ENCODE measurements at places on chromosomes 11 and 22.

- peak; percentile 56 for DNase-seq
Observed at GRCh38 chr11:71946144-71946571, 17.3 kb downstream of the RNF121 start.

GRCh38 chr22:22181341-22181850 lies 63.2 kb upstream of the VPREB1 start:
- no peak for DNase-seq

DNA sequence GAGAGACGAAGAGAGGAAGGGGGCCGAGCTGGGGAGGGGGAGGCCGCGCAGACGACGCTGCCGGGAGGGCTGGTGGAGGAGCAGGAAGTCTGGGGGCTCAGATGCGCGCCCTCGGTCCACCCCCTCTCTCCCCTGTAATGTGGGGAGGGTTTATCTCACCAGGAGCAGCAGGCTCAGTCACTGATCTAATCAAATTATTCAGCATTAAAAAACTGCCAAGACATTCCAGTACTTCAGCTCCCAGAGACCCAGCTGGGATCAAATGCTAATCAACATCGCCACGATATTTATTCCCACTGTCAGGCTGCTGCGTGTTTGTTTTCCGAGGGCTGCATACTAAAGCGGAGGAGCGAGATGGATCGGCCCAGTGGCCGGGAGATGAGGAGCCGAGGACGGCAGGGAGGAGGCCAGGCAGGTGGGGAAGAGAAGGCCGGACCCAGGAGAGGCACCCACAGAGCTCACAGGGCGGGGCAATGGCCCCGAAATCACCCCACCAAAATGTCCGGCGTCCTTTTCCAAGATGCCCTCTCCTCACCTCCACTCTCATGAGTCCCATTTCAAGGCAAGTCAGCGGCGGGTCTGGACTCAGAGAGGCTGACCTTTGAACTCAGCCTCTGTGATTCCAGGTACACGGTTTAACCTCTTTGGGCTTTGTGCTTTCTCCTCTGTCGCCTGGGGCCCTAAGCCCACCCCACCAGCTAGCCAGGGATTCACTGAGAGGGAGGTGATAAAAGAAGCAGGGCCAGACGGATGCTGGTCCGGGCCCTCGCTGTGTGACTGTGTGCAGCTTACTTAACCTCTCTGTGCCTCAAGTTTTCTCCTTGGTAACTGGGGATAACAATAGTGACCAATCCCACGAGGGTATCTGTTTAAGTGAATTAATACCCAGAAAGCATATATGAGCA lies 502.1 kb downstream of the MN1 start:
- no peak for DNase-seq

- DNase-seq, result no peak
Observed at GRCh38 chr11:127818625-127819024, 768.7 kb downstream of the ETS1 start.

- no peak for DNase-seq
Observed at GRCh38 chr11:34647131-34647530, 26.2 kb downstream of the EHF start.

- no peak for DNase-seq
Observed at GRCh38 chr22:17114898-17115235, 6.3 kb downstream of the TMEM121B start.

GRCh38 chr11:112822478-112823274 lies 138.5 kb upstream of the NCAM1 start:
- no peak for DNase-seq

- no peak for DNase-seq
Observed at GRCh38 chr22:43670513-43670912, 141.6 kb downstream of the EFCAB6 start.

DNA sequence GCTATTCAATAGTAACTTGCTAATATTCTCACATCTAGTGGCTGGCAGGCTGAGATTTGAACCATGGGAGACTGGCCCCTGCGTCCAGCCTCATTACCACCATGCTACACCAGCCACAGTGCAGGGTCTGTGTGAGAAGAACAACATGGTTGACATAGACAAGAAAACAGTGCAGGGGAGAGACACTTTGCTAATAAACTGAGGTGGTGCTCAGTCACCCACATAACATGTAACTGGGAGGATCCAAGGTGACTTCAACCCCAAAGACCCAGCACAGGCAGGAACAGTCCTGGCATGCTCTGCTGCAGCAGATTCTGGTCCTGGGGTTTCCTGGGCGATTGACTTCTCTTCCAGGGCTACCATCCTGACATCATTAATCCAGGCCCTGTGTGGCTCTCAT lies 143.1 kb downstream of the CSNK2A3 start:
- DNase-seq, result no peak

GRCh38 chr22:24973872-24974271 lies 21.4 kb downstream of the KIAA1671 start:
- no peak for DNase-seq

GRCh38 chr11:60875366-60876167 lies 8.2 kb downstream of the ZP1 start:
- no peak for DNase-seq

- no peak for DNase-seq
Observed at GRCh38 chr11:103170865-103171264, 61.6 kb downstream of the DYNC2H1 start.

DNA sequence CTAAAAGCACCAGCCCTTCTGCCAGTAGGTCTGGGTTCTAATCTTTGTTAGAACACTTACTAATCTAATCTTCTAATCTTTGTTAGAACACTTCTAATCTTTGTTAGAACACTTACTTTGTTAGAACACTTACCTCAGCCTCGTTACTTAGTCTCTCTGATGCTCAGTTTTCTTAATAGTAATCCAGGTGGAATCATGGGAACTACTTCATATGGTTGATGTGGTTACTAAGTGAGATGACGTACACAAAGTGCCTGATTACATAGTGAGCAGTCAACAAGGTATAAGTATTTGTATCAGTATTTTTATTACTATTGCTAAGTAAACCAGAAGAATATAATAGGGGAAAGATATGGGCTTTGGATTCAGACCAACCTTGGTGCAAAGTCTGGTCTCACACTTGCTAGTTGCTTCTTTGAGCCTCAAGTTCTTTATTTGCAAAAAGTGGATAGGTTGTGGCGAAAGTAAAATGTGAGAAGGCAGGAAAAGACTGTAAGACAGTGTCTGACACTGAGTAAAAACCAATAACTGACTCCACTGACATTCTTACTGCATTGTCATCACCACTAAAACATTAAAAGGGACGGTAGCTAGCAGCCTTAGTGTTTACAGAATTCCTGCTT lies 83.7 kb downstream of the TRAF6 start:
- no peak for DNase-seq

DNA sequence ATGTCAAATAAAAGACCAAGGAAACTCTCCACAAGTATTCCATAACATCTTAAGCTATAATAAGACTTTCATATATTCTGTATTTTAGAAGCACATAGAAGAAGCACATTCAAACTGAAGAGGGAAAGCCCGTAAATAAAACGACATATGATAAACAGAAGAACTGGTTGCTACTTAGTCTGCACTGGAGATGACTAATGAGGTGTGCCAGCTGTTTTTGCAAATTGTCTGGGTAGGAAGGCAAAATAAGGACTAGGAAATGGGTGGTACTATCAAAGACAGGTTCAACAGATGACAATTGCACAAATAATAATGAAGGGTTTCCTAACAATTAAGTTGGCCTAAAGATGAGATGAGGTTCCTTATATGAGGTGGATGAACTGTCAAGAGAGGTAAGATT lies 593.2 kb upstream of the CCDC179 start:
- no peak for DNase-seq

GRCh38 chr11:17405232-17406005 lies 17.0 kb upstream of the KCNJ11 start:
- DNase-seq, result no peak

GRCh38 chr11:117691218-117691514 lies 105.8 kb downstream of the DSCAML1 start:
- DNase-seq, result no peak

- DNase-seq, result no peak
Observed at GRCh38 chr11:59463190-59463641, 6.5 kb downstream of the OR4D6 start.

GRCh38 chr22:30747493-30747892 lies 52.8 kb downstream of the OSBP2 start:
- DNase-seq, result no peak

GRCh38 chr11:130078080-130078479 lies 8.4 kb downstream of the APLP2 start:
- DNase-seq, result no peak

GRCh38 chr11:13405220-13405619 lies 57.8 kb downstream of the BTBD10 start:
- DNase-seq, result no peak

GRCh38 chr11:78921509-78921908 lies 346.8 kb upstream of the NARS2 start:
- no peak for DNase-seq

- DNase-seq, result no peak
Observed at GRCh38 chr11:110317516-110317932, 21.1 kb upstream of the RDX start.

- no peak for DNase-seq
Observed at GRCh38 chr22:37542959-37543358, 17.3 kb upstream of the CDC42EP1 start.

DNA sequence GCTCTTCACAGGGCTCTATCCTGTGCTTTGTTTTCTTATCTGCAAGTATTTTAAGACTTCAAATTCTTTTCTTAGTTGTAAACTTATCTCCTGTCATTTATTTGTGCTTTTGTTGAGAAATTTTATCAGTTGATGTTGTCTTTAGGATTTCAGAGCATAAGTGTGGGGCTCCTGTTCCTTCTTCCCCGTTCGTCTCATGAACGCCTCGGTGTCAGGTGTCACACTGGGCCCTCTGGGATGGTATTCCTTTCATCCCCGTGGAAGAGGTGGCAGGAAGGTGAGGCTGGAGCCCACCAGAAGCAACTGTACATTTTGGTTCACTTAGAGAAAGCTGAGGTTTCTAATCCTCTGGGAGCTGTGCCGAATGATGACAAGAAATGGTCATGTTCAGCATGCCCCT lies 17.9 kb downstream of the NADSYN1 start:
- DNase-seq, result no peak

GRCh38 chr11:75330291-75330690 lies 21.2 kb downstream of the ARRB1 start:
- no peak for DNase-seq

- DNase-seq, result no peak
Observed at GRCh38 chr11:118277312-118277711, 13.2 kb upstream of the MPZL2 start.

GRCh38 chr11:85810871-85811611 lies at the start of gene SYTL2:
Gene SYTL2 (minus strand): TSS chr11:85811141. CDS start chr11:85757725, 53,416 bp downstream.
- no peak for DNase-seq

DNA sequence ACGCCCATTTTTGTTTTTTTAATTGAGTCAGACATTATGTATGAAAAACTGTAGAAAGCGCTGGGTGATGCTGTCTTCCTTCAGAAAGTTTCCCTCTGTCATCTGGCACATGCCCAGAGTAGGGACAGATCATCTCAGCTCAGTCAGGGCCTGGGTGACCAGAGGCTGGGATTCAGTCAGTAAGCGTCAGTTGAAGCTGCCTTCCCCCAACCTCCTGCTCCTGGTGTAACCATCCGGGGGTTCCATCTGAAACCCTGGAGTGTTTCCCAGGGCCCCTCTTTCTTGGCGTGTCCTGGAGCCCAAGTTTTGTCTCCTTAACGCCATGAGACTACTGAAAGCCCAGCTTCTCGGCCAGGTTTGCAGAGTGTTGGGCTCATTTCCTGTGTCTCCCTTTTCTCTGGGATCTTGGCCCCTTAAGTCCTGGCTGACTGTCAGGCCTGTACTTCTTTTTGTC lies 10.7 kb downstream of the PPFIA1 start:
- no peak for DNase-seq

DNA sequence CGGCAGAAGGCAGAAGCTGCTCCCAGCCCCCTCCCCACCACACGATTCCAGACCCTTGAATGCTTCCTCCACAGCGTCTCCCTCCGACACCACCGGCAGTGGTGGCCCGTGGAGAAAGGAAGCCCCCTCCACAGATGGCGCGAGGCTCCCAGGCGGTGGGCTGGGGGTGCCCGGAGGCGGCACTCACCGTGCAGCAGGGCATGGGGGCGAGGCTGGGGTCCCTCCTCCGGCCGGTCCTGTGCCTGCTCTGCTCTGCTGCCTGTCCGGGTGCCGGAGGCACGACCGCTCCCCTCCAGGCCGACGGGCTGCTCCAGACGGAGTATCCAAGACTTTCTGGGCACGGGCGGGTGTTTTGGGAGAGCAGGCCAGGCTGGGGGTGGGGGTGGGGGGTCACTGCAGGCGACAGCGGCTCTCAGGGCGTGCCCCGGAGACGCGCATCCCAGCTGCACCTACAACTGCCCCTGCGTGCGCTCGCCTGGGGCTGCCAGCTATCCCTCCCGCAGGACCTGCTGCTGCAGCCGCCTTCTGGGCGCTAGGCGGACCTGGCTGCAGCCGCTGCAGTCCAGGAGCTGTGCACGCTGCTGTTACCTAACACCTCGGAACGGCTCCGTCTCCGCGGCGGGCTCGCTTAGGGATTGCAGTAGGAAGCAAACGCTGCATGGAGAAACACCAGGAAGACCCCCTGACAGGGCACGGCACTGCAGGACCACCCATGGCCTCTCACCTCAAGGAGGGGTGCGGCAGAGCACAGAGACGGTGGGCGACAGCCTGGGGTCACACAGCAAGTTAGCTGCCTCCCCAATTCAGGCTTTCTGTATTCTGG lies 15.2 kb downstream of the MRGPRG start:
- no peak for DNase-seq

- DNase-seq, result no peak
Observed at GRCh38 chr11:81267246-81267645, 1466.4 kb downstream of the FAM181B start.

- no peak for DNase-seq
Observed at GRCh38 chr11:65083134-65083833, 556 bp downstream of the CDCA5 start.

GRCh38 chr11:44621140-44621681 lies 55.7 kb downstream of the CD82 start:
- no peak for DNase-seq

DNA sequence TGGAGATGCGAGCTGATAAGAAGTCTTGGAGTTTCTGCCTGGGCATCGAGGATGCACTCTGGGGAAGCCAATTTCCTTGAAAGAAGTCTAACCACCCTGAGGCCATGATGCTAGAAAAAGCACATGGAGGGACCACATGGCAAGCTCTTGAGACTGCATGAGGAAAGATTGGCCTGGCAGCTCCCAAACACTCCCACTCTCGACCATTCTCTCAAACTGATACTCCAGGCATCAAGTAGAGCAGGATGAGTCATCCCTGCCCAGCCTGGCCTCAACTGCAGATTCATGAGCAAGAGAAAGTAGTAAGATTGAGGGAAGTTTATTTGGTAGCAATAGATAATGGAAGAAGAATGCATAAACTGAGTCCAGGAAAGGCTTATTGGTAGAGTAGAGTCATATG lies 194.3 kb downstream of the KIF18A start:
- DNase-seq, result peak; percentile 59

GRCh38 chr11:1929621-1930461 lies 10.3 kb downstream of the TNNT3 start:
- no peak for DNase-seq

All from HS-27A (cell line).